ENCODE measurements at places on chromosomes 1 and 21.

DNA sequence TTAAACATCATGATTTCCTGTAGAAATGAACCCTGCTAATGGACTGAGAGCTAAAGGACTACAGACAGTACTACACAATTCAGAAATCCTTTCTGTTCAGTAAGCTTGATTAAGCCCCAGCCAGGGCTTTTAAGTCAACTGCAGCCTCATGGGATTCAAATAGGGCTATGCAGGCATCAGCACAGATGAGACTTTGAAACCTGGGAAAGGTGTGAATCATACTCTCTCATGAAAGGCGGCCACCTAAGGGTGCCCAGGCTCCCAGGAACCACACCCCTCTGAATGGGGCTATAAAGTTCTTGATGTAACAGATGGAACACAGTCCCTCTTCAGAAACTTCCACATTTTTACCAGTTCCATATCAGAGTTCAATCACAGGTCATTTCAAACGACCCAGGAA is 7.6 kb downstream of the SIPA1L2 start:
- no peak for DNase-seq

- no peak for DNase-seq
Observed at GRCh38 chr1:64194168-64195080, 9.0 kb upstream of the UBE2U start.

GRCh38 chr1:217360510-217360909 is 270.4 kb downstream of the GPATCH2 start:
- DNase-seq, result no peak

DNA sequence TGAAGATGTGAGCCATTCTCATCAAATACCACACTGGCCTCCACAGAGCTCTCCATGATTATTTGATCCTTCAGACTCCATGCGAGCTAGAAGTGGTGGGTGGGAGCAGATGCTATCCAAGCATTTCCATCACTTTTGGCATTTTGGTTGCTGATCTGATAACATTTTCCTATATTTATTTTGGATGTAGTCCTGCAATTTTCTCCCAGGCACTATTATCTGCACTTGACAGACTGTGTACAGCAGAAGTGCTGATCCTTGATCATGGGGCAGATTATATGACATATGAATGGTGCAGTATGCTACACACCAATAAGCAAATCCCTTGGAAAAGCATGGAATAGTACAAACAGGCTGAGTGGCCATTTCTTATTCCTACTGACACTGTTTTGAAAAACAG is 167.6 kb upstream of the LRRC7 start:
- no peak for DNase-seq

DNA sequence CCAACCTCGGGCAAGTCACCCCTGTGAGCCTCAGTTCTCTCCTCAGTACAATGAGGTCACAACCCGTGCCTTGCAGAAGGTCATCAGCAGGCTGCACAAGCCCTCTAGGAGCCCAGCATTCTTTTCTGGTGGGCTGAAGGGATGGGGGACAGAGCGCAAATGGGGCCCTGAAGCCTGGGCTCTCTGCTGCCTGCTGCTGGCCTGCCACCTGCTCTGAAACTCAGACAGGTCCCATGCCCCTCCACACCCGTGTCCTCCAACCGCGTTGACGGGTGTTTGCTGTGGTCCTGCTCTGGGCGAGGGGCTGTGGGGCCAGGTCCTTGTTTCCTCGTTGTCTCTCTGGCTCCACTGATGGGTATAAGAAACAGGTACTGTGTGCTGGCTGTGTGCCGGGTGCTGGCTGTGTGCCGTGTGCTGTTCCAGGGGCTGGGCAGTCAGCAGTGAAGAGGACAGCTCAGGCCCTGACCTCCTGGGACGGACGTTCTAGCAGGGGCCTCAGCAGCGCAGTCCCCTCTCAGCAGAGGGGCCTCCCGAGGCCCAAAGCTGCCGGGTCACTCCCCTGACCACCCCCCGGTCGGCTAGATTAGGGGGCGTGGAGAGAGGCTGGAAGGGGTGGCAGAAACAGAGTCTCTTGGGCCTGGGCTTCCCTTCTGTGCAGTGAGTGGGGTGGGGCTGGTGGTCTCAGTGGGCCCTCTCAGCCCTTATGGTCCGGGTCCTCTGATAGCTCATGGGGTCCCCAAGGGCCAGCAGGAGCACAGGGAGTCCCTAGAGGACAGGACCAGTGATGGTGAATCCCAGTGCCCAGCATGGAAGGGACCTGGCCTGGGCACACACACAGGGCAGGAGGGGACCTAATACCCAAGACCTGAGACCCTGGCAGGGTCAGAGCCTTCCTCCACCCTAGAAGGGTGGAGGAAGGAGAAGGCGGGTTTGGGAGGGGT is 42.1 kb downstream of the DMRTB1 start:
- DNase-seq, result no peak

DNA sequence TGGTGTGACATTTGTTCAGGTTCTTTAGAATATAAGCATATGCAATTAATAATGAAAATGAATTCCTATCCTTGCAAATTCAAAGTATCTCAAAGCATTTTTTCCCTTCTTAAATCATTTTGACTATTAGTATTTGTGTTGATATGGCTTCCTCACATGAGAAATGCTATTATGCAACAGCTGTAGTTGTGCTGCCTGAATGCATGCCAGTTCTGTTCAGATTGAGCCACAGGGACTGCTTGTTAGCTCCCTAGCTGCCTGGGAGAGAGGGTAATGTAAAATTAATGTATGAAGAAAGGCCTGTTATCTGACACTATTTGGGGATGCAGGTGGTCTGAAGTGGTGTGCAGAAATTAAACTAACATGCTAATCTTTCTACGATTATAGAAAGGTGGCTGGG is 45.5 kb downstream of the CACHD1 start:
- DNase-seq, result peak; percentile 58

DNA sequence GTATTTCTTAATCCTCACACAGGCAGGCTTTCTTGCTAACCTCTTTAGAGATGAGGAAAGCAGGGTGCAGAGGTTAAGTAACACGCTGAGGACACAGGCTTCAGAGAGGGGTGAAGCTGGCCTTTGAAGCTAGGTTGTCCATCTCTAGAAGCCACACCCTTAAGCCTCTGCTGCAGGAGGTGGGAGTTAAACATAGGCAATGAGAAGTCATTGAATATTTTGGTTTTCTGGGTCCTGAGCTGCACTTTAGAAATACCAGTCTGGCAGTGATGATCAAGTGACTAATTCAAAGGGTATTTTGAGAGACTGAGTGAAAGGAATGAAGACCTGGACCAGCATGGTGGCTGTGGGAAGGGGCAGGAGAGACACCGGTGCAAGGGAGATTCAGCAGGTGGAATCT is 9.9 kb downstream of the KCNJ15 start:
- DNase-seq, result no peak

DNA sequence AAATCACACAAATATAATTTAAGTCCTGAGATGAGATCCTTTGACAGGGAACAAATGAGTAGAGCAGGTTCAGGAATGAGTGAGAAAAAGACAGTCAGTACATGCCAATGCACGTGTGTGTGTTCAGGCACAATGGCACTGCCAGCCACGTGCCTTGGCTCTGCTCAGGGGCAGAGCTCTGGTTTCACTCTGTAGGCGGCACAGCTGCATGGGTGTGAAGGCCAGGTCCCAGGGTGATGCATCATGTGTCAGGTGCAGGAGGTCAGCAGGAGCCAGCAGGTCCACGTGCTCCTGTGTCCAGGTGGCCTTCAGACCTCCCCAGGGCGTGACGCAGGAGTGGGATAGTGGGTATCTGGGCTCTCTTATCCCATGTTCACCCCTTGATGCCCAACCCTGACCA is 386.1 kb downstream of the KCNH1 start:
- no peak for DNase-seq

- DNase-seq, result no peak
Observed at GRCh38 chr1:67371681-67372080, 58.5 kb downstream of the SERBP1 start.

GRCh38 chr1:224809613-224810012 is 119.9 kb upstream of the DNAH14 start:
- DNase-seq, result no peak

GRCh38 chr1:200776949-200777348 is 38.3 kb downstream of the CAMSAP2 start:
- DNase-seq, result no peak
